Spleen (tissue), 13 donors: ENCODE measurements at places on chromosomes 3 and 15. TPM values are rescaled to one million over a fixed set of nuclear protein-coding genes. Genes with fewer than 3 reads are reported as not detected.

C3orf80 gene
- 0.07 TPM for polyA plus RNA-seq

GOLGA8T gene
- polyA plus RNA-seq, result 0.06 TPM

EXD1 gene
- not detected for polyA plus RNA-seq

SIN3A gene
- polyA plus RNA-seq, result 8.4 TPM

CCR8 gene
- polyA plus RNA-seq, result not detected

GRIP2 gene
- polyA plus RNA-seq, result 0.52 TPM

ITIH4 gene
- polyA plus RNA-seq, result 54.2 TPM
